ENCODE measurements at places on chromosomes 16 and 17.

GRCh38 chr16:17657045-17657444 is 186.3 kb upstream of the XYLT1 start:
- no peak for DNase-seq

DNA sequence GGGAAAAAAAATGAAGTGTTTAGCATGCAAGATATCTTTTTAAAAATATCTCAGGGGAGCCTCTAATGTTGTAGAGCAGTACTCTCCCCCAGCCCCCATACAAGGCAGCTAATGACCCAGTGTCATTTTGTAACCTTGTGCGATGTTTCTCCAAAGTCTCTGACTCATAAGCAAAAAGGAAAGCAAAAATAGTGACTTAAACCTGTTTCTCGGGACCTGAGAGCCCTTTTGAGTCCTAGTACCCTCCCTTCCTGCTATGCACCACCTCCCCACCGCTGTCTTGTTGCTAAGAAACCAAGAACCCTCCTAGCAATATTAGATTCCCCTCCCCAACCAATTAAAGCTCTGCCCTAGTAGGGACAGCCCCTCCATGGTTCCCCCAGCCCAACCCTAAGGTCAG is 2.8 kb downstream of the MYCBPAP start:
- DNase-seq = no peak

GRCh38 chr17:2928294-2928890 is 132.2 kb downstream of the RAP1GAP2 start:
- DNase-seq = no peak

DNA sequence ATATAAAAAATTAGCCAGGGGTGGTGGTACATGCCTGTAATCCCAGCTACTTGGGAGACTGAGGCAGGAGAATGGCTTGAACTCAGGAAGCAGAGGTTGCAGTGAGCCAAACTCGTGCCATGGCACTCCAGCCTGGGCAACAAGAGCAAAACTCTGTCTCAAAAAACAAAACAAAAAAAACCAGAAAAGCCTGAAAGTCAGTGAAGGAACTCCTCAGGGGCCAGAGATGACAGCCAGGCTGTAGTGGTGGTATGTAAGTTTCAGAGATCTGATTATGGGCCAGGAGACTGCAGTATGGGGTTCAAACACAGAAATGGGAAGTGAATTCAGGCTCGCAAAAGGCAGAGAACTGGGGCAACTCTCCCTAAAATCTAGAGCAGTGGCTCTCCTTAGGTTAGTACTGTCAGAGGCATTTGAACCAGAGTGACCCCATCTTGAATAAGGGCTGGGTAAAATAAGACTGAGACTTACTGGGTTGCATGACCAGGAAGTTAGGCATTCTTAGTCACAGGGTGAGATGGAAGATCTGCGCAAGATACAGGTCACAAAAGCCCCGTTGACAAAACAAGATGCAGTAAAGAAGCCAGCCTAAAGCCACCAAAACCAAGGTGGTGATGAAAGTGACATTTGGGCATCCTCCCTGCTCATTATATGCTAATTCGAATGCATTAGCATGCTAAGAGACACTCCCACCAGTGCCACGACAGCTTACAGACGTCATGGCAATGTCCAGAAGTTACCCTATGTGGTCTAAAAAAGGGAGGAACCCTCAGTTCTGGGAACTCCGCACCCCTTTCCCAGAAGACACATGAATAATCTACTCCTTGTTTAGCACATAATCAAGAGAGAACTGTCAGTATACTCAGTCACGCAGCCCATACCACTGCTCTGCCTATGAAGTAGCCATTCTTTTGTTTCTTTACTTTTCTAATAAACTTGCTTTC is 120.2 kb upstream of the XYLT1 start:
- no peak for DNase-seq

DNA sequence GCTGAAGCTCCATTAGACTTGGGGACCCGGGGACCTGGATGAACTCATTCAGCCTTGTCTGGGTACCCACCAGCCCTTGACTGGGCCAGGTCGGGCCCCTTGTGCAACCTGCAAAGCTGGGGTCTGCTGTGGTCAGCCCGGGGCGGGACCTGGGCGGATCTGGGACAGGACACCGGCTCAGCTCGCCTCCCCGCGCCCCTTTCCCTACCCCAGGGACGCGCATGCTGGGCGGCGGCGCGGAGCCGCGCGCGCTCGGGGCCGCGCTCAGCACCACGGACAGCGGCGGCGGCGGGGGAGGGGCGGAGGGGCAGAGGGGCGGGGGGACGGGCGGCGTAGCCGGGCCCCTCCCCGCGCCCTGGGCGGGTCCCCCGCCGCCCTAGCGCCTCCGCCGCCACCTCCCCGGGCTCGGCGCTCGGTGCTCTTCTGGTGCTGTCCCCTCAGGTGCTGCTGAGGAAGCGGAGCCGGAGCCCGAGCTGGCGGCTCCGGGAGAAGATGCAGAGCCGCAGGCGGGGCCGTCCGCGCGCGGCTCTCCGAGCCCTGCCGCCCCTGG is 7.4 kb downstream of the ACD start:
- no peak for DNase-seq

GRCh38 chr17:17474341-17474740 is 2.5 kb upstream of the MED9 start:
- no peak for DNase-seq

- DNase-seq = no peak
Observed at GRCh38 chr16:19607616-19608280, 52.2 kb downstream of the VPS35L start.

- no peak for DNase-seq
Observed at GRCh38 chr16:28522792-28523191, 16.0 kb downstream of the NUPR1 start.

DNA sequence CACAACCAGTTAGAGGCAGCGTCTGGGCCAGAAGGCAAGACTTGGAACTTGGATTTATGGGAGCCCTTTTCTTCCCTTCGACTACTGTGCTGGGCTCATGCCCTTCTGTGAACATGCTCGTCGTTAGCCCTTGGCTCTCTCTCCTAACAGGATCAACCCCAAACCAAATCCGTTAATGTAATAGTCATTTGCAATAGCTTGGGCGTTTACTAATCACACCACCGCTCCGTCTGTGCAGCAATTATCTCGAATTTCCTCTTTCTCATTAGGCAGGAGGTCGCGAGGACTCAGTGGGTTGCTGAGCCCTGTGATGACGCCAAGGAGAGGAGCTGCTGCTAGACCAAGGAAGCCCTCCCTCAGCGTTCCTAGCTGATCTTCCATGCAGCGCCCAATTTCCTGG is 114.7 kb downstream of the ENGASE start:
- no peak for DNase-seq

DNA sequence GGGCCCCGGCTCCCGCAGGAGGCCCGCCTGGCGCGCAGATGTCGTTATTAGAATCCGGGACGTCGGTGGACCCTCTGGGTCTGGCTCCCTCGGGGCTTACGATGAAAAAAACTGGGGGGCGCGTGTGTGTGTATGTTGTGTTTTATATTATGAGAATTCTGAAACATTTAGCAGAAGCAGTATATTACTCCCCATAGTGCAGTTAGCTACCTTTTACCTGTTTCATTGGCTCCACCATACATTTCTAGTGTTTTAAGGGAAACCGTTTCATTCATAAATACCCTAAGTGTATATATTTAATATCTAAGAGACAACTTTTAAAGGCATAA is 486 bp upstream of the DNAJA2 start:
- no peak for DNase-seq

DNA sequence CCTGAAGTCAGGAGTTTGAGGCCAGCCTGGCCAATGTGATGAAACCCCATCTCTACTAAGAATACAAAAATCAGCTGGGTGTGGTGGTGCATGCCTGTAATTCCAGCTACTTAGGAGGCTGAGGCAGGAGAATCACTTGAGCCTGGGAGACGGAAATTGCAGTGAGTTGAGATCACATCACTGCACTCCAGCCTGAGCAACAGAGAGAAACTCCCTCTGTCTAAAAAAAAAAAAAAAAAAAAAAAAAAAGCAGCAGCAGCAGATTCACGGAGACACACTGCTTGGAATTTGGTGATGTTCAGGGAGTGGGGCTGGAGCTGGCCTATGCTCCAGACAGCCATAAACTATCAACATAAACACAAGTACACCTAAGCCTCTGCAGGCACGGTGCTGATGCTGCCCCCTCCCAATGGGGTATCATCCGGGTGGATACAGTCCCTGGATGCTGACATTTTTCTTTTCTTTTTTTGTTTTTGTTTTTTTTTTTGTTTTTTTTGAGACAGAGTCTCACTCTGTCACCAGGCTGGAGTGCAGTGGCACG is 39.6 kb upstream of the RHOT1 start:
- no peak for DNase-seq

- no peak for DNase-seq
Observed at GRCh38 chr16:275786-276232, at the start of gene RGS11. RGS11 (minus strand) TSS chr16:275944; CDS start chr16:275911, 33 bp downstream.

- DNase-seq = peak; percentile 41
Observed at GRCh38 chr17:7435676-7436555, 681 bp downstream of the TMEM102 start.

DNA sequence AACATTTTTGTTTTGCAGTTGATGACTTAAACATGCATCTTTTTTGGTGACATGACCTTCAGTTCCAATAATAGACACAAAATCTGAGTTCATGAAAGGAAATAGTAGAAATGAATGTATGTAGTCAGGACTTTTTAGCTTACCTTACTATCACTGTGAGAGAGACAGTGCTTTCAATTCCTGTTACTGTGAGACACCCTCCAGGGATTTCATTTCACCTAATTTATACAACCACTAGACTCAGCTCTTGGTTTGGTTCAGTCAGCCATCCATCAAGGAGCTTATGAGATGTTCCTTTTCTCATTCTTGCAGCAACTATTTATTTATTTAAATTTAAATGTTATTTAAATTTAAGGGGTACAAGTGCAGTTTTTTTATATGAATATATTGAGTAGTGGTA is 77.9 kb downstream of the MAP2K4 start:
- DNase-seq = no peak

DNA sequence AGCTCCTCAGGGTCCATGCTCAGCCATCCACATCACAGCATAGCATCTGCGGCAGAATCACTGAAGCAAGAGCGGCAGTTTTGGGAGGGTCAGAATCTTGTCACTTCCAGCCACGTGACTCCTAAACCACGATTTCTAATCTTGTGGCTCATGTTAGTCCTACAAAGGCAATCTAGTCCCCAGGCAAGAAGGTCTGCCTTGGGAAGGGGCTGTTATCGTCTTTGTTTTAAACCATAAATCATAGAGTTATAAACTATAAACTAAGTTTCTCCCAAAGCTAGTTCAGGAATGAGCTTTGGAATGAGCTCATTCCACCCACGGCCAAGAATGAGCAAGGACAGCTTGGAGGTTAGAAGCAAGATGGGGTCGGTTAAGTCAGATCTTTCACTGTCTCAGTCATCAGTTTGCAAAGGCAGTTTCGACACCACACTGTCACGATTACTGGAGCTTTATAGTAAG is 20.8 kb upstream of the DNAH17 start:
- DNase-seq = peak; percentile 29

DNA sequence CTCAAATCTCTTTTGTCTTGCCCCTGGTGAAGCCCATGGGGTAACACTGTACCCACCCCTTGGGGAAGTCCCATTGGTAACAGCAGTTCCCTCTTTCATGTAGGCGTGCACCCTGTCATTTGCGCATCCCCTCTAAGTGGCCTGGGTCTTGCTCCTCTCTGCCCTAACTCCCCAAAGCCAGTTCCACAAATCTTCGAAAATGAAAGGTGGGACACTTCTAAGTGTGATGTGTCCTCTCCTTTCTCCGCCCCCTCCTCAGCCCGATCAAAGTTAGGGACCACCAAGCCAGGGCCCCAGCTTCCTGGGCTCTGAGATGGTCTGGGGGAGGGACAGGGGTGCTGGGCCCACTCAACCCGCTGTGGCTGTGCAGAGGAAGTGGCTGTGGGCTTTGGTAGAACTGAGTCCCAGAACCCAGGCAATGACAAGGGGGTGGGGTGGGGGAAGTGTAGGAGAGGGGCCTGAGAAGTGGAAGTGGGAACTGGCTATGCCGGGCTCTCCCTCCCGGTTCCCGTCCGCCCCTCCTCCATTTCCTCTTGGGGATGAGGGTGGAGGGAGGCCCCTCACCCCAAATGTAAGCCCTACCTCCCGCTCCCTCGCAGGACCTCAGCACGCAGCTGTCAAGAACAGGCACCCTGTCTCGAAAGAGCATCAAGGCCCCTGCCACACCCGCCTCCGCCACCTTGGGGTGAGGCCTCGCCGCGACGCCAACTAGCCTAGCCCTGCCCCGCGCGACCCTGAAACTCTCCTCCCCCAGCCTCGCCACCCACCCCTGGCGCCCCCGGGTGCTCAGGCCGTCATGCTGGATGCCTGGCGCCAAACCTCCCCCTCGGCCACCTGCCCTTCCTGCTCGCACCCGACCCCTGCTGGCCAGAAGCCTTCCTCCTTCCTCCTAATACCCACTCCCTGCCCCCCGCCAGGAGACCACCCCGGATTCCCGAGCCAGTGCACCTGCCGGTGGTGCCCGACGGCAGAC is 8.7 kb downstream of the ABI3 start:
- DNase-seq = peak; percentile 59

DNA sequence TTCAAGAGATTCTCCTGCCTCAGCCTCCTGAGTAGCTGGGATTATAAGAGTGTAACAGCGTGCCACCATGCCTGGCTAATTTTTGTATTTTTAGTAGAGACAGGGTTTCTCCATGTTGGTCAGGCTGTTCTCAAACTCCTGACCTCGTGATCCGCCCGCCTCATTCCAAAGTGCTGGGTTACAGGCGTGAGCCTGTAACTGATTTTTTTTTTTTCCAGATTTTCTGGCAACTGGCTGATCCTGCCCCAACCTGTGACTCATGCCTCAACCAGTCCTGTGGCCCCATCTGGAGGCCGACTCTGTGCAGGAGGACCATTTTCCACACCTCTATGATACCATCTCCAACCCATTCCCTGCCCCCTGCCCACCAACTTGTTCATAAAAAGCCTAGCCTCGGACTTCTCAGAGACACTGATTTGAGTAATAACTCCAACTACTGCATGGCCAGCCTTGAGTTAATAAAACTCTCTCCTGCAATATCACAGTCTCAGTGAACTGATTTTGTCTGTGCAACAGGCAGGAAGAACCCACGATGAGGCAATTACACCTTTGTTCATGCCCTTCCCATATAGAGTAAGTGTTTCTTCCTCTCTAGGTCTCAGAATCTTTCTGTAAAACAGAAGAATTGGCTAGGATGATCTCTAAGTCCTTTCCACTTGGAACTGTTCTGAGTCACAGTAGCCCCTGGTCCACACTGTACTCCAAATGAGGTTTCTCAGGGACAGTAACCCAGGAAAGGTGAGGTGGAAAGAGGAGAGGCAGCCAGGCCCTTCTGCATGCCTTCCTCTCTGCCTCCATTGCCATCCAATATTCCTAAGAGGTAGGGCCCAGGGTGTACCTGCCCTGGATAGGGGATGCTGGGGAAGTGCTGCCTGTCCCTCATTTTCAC is 8.8 kb upstream of the CNOT1 start:
- DNase-seq = no peak
